NCI-H526 (cell line): ENCODE measurements at places on chromosomes 5 and 9.

DNA sequence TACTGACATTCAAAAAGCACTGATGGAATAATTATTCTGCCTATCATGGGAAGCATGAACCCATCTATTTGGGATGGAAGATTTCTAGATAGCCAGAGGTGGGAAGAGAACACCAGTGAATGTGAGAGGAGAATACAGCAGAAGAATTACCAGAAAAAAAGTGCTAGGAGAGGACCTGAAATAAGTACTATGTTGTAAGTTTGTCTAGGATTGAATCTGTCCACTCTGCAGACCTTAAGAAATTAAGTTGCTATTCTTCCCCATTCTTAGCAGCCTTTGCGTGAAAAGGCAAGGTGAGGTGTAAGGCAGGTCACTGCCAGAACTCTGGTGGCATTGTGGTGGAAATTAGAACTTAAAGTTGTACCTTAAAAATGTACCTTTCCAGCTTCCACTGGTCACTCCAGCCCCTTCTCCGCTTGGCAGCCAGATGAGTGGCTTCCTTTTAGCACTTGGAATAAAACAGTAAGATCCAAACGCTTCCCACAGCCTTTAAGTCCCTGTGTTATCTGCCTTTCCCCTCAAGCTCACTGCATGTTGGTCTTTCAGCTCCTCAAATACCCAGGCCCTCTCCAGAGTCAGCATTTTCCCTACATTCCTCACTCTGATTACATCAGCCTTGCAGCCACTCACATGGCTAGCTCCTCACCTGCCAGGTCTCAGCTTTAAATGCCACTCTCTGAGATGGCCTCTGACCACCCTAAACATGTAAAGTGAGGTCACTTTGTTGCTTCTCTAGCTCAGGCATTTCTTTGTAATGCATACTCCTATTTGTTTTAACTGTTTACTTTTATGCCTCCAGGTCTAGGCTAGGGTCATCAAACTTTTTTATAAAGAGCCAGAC is 253.0 kb downstream of the EPB41L4A start:
- no peak for DNase-seq

DNA sequence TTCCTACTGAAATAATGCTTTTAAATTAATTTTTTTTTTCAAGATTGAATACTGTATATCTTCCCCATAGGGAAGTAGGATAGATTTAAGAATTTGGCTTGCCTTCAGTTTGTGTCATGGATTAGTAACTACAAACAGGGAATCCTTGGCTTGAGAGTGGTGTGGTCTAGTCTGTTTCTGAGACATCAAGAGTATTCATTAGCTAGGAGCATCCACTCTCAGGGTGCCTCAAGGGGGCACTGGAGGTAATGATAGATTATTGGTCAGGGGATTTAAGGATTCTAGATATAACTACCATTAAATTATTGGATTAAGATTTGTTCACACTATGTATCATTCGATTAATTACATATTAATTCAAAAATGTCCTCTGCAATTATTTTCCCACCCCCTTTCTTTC is 91.8 kb upstream of the TXNDC8 start:
- DNase-seq, result no peak

GRCh38 chr5:132055441-132055807 is 5.0 kb upstream of the IL3 start:
- DNase-seq, result no peak

GRCh38 chr9:33229359-33230114 is 10.4 kb upstream of the SPINK4 start:
- DNase-seq, result no peak

DNA sequence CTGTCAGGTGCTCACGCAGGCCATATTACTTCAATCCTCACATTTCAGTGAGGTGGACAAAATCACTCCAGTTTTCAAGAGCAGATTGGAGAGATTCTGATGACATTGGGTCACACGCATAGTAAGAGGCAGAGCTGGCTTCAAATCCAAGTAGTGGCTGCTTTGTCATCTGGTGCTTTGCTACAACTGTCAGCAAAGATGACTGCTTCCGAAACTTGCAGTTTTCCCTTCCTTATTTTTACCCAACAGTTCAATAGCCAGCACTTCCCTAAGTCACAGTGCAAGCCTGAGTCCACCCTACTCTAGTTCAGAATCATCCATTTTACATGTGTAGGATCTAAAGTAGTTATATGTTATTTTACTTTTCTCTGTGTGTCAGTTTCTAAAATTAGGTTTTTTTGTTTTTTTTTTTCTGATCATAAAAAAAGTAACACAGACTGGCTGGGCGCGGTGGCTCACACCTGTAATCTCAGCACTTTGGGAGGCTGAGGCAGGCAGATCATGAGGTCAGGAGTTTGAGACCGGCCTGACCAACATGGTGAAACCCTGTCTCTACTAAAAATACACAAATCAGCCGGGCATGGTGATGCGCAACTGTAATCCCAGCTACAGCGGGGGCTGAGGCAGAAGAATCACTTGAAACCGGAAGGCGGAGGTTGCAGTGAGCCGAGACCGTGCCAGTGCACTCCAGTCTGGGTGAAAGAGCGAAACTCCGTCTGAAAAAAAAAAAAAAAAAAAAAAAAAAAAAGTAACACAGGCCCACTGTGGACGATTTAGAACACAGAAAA is 49.6 kb downstream of the ANKDD1B start:
- no peak for DNase-seq

- no peak for DNase-seq
These were observed 90.1 kb downstream of the CRB2 start for GRCh38 chr9:123445981-123446610.

GRCh38 chr5:32709750-32710549 is 1.2 kb upstream of the NPR3 start:
- peak; percentile 50 for DNase-seq

DNA sequence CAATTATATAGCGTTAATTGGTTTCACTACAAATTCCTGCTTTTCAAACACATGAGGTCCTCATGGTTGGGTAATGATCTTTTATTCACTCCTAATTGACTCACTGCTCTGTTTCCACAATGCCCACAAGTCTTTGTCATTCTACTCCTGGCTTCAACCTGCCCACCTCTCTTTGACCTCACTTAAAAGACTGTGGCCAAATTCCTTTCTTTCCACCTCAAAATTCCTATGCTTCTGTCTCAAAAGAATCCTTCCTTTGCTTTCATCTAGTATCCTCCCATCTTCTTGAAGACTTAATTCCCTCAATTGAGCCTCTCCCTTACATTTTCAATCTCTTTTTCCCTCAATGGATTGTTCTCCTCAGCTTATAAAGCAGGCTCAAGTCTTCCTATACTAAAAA is 4.9 kb downstream of the APBA1 start:
- no peak for DNase-seq

GRCh38 chr9:89351584-89352300 is 33.4 kb downstream of the SECISBP2 start:
- DNase-seq, result no peak

- no peak for DNase-seq
These were observed 121.1 kb upstream of the SEMA6A start for GRCh38 chr5:116695681-116696080.

- no peak for DNase-seq
These were observed 7.2 kb upstream of the MEF2C start for GRCh38 chr5:88890070-88890781.

GRCh38 chr5:113705657-113706056 is 192.2 kb downstream of the YTHDC2 start:
- DNase-seq, result no peak

- DNase-seq, result no peak
These were observed 243.5 kb upstream of the FBXL7 start for GRCh38 chr5:15256485-15256884.
